ENCODE measurements at places on chromosomes 4 and X.

DNA sequence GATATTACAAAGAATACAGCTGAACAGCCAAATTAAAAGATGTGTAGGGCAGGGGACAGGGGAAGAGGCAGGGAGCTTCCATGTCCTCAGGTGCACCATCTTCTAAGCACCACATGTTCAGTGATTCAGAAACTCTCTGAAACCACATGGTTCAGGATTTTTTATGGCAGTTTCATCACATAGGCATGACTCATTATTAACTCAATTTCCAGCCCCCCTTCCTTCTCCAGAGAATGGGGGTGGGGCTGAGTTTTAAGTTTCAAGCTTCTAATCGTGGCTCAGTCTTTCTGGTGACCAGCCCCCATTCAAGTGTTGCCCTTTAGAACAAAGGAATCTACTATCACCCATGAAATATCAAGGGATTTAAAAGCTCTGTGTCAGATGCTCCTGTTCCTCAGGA is 317.8 kb upstream of the GALNT7 start:
- DNase-seq, result no peak

GRCh38 chrX:110317061-110317819 is 645 bp downstream of the AMMECR1 start:
- peak; percentile 1 for DNase-seq

DNA sequence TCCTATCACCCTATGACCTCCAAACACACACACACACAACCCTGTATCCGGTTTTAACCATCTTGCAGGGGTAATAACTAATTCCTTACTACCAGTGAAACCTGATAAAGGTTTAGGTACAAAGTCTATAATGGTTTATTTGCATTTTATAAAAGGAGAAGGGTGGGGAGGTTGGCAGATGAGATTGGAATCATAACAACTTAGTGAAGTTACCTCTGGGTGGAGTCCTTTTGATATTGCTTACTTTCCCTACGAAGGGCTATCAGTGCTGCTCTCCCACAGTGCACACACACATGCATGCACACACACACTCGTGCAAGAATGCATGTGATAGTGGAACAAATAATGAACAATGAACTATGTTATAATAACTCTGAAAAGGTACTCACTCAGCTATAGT is 56.1 kb downstream of the CCSER1 start:
- DNase-seq, result no peak

GRCh38 chrX:24646745-24647182 is 383 bp downstream of the PCYT1B start:
- no peak for DNase-seq

GRCh38 chr4:138305050-138305449 is 62.9 kb upstream of the SLC7A11 start:
- no peak for DNase-seq

GRCh38 chrX:149121206-149121920 is 383.7 kb downstream of the IDS start:
- no peak for DNase-seq

DNA sequence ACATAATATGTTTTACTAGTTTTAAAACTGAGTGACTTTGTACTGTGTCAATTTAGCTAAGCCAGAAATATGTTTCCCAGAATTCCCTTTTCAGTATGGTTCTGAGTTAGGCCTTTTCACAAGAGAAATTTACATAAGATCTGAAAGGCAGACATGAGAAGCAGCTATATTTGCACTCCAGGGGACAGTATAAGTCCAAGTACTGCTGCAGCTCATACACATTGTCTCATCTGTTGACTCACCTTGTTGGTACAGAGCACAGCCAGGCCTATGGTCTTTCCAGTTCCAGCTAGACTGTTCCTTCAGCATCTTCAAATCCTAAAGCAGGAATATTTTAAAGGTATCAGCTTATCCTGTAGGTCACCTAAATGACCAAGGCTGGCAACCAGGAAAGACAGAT is 53.5 kb downstream of the BMP3 start:
- no peak for DNase-seq

DNA sequence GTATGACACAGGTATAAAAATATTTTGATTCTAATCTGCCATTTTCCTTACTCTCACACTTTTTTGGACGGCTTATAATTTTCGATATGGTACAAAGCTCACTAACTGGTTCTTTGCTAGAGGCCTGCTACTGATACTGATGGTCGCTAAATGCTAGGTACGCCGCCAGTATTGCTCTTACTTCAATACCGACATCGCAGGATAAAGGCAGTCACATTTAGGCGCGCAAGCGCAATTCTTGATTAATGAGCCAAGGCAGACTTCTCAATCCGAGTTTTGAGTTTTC is 557 bp upstream of the USP38 start:
- peak; percentile 50 for DNase-seq

- DNase-seq, result no peak
These were observed 20.4 kb downstream of the LEF1 start for GRCh38 chr4:108148316-108148715.

- no peak for DNase-seq
These were observed 71.9 kb downstream of the MAOA start for GRCh38 chrX:43728002-43728401.

DNA sequence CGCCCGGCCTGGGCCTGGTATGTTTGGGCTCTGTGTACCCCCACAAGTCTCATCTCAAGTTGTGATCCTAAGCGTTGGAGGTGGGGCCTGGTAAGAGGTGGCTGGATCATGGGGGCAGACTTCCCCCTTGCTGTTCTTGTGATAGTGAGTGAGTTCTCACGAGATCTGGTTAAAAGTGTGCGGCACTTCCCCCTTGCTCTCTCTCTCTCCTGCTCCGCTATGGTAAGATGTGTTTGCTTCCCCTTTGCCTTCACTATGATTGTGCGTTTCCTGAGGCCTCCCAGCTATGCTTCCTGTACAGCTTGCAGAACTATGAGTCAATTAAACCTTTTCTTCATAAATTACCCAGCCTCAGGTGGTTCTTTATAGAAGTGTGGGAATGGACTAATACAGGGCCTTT is 53.0 kb downstream of the CHST7 start:
- no peak for DNase-seq

- DNase-seq, result no peak
These were observed 52.5 kb downstream of the VGLL1 start for GRCh38 chrX:136584545-136584944.

- no peak for DNase-seq
These were observed 61.9 kb upstream of the ENPP6 start for GRCh38 chr4:184279496-184280061.

GRCh38 chrX:30971774-30972603 is 82.9 kb upstream of the TAB3 start:
- no peak for DNase-seq

GRCh38 chrX:150158554-150159332 is 204.4 kb upstream of the MAMLD1 start:
- no peak for DNase-seq

GRCh38 chr4:149595500-149595899 is 220.1 kb downstream of the IQCM start:
- no peak for DNase-seq

DNA sequence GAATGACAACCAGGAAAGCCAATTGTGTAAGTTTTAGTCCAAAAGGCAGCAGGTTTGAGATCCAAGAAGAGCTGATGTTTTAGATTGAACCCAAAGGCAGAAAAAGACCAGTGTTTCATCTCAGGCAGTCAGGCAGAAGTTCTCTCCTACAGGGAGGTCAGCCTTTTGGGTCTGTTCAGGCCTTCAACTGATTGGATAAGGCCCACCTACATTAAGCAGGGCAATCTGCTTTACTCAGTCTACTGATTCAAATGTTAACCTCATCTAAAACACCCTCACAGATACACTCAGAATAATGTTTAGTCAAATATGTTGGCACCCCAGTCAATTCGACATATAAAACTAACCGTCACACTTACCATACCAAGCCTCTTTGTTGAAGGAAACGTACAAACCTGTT is 134.2 kb upstream of the NEIL3 start:
- DNase-seq, result no peak

DNA sequence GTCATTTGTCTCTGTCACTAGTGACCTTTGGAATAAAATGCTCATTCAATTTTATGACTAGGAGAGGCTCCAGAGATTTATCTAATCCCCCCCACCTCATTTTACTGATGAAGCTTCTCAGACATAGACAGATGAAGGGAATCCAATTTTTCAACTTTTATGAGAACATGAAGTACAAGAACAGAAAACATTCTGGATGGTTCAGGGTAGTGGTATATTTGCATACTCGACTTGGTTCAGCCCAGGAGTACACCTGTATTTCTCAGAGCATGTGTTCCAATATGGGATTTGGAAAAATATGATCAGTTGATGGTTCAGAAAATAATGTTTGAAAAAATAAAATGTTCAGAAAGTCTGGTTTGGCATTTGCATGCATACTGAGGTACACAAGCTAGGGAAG is 131.4 kb upstream of the GALNT7 start:
- no peak for DNase-seq

- no peak for DNase-seq
These were observed 2224.0 kb upstream of the AGA start for GRCh38 chr4:179666226-179666625.

- no peak for DNase-seq
These were observed 43.4 kb upstream of the SEC24B start for GRCh38 chr4:109390115-109390768.

GRCh38 chr4:53016099-53016820 is 154.1 kb downstream of the RASL11B start:
- no peak for DNase-seq

DNA sequence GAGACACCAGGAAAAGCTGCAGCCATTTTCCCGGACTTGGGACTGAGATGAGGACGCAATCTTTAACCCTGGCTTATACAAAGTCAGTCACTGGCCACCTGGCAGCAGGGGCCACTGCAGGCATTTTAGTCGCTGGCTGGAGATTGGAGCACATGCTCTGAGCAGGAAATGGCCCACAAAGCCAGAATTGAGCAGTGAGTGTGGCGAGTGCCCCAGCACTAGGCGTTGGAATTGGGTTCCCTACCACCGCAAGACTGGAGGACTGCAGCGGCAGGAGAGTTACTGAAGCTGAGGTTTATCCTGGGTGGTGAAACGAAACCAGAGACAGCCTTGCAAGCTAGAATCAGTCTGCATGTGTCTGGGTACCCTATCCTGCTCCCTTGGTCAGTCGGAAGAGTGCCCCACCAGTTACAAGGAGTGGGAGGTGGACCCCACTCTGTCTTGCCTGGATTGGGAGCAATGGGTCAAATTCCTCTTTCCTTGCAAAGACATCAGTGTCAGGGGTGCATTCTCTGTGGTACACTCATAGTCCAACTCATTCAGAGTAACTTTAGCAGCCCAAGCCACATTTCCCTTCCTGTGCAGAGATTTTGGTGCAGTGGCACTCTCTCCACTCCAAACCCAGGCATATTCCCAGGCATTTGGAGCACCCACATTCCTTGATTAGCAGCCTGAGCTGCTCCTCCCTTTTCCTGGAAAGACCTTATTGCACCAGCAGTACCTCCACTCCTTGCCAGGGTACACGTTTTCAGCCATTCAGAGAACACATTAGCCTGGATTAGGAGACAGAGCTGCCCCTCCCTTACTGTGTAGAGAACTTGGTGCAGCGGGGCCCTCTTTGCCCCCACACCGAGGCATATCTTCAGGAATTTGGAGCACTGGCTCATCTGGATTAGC is 36.7 kb upstream of the PLK4 start:
- no peak for DNase-seq

DNA sequence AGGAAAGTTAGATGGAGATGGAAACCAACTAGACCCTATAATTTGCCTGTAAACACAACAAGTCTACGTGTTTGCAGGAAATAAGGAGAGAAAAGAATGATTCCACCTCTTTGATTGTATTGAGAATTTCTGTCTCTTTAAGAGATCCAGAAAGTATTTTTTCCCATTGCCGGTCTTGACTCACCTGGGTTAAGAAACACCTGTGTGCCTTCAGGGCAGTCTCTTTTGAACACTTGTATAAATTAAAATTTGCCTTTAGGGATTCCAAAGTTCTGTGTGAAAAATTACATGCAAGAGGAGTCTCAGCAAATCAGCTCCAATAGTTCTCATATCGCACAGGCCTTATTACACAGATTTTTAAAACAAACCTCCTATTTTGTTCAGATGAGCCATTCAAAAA is 46.0 kb upstream of the SMAD1 start:
- no peak for DNase-seq

GRCh38 chr4:118177126-118177525 is 142.8 kb downstream of the NDST3 start:
- DNase-seq, result no peak

GRCh38 chr4:52912608-52913007 is 50.5 kb downstream of the RASL11B start:
- no peak for DNase-seq

- no peak for DNase-seq
These were observed 256.5 kb upstream of the FAT1 start for GRCh38 chr4:186979961-186980745.

DNA sequence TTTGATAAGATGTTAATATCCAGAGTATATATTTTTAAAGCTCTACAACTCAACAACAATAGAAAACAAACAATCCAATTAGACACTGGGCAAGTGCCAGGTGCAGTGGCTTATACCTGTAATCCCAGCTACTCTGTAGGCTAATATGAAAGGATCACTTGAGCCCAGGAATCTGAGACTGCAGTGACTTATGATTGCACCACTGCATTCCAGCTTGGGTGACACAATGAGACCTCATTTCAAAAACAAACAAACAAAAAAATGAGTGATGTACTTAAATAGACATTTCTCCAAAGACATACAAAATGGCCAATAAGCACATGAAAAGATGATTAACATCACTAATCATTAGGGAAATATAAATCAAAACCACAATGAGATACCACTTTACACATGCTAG is 356.8 kb upstream of the PCDH10 start:
- DNase-seq, result no peak

GRCh38 chr4:96164814-96165351 is 325.0 kb downstream of the PDHA2 start:
- no peak for DNase-seq

DNA sequence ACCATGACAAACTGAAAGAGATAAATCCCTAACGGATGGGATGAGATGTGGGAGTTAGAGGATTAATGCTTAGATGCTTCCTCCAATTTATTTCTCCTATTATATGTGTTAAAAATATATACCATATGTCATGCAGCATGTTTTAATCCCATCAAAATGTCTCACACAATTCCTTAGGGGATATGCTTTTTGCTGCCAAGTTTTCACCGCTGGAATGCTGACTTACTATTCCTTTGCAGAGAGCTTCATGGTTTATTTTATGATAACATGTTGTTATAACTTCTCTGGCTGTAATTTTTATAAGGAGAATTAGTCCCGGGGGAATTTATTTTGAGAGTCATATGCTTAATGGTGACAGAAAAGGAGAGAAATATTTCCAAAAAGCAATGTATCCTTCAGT is 670.3 kb downstream of the IL1RAPL1 start:
- DNase-seq, result no peak

DNA sequence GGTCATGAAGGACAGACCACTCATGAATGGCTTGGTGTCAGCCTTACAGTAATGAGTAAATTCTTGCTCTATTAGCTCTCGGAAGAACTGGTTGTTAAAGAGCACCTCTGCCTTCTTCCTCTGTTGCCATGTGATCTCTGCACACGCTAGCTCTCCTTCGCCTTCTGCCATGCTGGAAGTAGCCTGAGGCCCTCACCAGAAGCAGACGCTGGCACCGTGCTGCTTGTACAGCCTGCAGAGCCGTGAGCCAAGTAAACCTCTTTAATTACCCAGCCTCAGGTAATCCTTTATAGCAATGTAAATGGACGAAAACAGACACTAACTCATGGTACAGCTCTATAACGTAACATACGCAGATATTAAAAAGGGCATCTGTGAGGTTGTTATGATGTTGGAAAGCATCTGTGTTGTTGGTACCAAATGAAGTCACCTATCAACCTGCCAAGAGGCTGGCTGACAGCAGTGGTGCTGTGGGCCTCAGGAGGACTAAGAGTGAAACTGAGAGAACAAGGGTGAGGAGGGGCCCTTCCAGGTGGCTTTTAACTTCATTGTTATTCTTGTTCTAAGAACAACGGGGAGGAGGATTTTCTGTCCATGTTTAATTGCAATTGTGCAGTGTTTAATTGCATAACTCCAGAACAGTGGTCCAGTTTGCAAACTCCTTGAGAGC is 69.2 kb downstream of the CRMP1 start:
- DNase-seq, result no peak

Data from NCI-H1694 (cell line).